ENCODE measurements at places on chromosomes 11 and 22.

DNA sequence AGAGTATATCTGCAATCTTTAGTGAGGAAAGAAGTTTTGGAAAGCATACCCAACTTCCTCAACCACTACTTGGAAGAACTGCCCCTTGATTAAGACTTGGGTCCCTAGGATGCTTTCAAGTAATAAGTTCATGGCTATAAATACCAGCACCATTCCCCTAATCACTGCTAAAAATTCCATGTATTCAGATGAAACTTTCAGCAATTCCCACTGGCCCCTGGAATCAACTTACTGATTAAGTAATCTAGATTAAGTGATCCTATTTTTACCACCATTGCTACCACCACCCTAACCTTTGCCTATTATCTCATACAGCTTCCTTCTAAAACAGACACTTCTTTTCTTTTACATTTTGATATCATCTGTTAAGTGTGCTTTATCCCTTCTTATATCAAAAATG lies 10.5 kb downstream of the PICALM start:
- no peak for DNase-seq

DNA sequence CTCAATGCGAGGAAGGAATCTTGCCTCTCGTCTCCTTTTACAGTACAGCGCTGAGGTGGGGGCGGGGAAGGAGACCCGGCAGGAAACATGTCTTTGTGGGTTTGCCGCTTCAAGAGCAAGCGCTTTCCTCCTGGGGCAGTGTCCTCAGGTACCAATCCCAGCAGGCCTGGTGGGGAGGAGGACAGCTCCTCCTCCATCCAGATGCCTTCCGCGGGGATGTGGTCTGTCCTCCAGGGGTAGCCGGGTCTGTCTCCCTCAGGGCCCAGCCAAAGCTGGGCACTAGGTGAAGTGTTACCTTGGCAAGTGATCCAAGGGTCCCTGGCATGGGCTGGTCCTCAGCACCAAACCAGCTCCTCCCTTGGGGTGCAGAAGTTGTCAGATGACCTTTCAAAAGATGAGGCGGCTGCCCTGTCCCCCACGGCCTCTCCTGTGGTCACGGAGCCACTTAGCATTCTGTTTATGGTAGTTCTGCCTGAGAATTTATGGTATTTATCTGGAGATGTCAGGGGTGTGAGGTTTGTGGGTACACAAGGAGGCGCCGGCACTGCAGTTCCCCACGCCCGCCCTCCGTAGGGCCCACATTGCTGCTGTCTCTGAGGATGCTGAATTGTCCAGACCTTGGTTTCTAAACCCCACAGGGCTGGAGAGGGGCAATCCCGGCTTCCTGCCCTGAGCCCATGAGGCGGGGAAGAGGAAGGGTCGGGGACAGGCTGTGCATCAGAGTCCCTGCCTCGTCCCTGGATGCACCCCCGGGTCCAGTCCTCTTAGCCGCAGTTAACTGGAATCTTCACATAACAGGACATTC lies 93.5 kb upstream of the ANO1 start:
- DNase-seq, result no peak

- no peak for DNase-seq
Observed at GRCh38 chr22:37032535-37033460, 13.3 kb downstream of the MPST start.

DNA sequence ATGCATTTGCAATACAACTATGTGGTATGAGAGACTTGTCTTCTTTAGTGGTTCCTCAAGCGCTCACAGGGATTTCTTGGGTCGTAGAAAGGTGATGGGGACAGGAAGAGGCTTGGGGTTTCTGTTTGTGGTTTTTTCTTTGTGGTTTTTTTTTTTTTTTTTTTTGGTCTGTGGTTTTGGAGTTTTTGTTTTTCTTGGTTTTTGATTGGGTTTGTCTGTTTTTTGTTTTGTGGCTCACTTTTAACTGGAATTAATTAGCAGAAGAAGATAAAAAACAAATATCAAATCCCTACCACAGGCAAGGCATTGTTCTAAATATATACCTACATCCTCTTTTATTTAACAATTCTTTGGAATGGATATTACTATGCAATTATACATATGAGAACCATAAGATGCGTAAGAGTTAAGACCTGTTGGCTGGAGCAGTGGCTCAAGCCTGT lies 5.5 kb downstream of the TTC28 start:
- no peak for DNase-seq

DNA sequence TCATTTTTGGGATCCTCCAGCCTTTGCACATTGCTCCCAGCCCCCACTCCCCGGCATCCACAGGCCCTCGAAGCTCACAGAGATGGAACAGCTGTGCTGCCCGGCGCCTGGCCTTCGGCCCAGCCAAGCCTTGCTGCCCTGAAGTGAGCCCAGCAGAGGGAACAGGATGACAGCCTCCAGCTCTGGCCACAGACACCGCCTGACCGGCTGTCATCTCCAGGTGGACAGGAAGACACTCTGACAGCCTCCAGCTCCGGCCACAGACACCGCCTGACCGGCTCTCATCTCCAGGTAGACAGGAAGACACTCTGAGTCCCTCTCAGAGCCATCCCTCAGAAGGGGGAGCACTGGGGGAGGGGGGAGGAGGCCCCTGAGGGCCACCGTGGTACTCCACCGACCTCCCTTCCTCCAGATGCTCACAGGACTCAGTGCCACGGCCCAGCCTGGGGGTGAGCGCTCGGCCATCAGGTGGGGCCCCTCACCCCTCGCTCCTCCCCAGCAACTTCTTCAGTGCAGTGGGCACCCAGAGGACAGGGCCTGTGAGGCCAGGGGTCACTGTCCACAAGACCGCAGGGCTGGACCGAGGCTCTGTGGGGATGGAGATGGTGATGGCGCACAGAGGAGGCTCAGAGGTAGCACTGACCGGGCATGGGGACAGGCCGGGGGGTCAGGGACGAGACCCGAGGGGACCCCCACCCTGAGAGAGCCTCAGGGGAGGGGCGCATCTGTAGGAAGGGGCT lies 58.6 kb downstream of the BRD1 start:
- no peak for DNase-seq

DNA sequence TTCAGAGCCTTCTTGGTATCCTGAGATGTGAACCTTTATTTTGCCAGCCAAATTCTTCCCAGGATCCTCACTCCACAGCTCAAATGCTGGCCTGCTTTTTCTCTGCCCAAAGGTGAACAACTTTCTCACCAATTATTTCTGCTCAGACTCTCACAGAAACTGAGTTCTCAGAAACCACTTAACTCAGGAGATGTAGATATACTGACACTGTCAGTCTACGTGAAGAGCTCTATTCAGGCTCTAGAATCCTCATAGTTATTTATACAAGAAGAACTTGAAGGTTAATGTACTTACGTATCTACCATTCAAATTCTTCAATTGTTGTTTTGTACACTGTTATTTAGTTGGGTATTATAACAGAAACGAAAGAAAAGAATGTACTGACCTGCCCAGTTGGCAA lies 666.1 kb downstream of the CNTN5 start:
- no peak for DNase-seq

DNA sequence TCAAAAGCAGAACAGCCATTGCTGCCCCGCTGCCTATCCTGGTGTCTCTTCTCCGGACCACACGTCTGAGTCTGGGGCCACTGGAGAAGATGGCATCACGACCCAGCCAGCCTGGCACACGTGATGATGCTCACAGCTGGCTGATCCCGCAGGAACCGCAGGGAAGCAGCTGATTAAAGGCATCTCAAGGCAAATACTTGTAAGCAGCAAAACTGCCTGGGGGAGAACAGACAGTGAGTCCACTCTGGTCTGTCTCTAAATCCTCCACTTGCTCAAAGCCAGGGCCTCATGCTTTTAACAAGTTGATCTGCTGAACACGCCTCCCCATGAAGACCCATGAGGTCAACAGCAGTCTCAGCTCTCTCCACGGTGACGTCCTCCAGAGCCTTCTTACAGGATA lies 108.6 kb downstream of the BRD1 start:
- DNase-seq, result no peak

GRCh38 chr11:75428281-75428724 lies 4.7 kb downstream of the KLHL35 start:
- DNase-seq, result no peak

- DNase-seq, result peak; percentile 49
Observed at GRCh38 chr11:58577555-58578135, 1.2 kb upstream of the ZFP91 start.

- DNase-seq, result peak; percentile 57
Observed at GRCh38 chr11:102341844-102342318, 5.1 kb upstream of the BIRC2 start.

- DNase-seq, result no peak
Observed at GRCh38 chr11:19209617-19210370, 8.0 kb upstream of the CSRP3 start.

- no peak for DNase-seq
Observed at GRCh38 chr11:60923326-60923725, 934 bp upstream of the TMEM132A start.

DNA sequence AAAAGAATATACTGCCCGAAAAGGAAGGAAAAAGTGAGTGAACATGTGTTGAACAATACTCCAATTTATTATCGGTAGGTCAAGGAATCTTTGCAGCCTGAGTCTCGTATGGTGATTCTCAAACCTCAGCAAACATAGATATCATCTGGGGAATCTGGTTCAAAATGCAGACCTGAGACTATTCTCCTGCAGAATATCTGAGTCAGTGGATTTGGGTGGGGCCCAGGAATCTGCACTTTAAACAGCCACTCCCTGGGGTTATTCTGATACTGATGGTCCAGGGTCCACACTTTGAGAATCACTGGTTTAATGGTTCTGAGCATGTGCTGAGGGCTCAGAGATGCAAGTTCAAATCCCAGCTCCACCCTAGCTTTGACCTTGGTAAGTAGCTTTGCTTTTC lies 53.6 kb upstream of the GRK3 start:
- DNase-seq, result no peak

DNA sequence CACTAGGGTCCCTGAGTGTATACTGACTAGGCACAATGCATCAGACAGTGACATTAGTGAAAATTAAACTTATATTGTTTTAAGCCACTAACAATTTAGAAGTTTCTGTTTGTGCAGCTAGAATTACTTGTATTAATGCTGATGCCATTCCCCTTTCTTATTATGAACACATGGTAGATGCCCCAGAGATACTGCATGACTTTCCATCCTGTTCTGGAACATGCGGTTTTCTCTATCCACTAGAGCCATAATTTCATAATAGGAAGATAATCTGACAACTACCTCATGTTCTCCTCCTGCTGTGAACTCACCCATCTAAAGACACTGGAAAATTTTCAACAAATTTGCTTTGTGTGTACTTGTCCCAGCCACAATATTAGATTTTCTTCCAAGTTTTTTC lies 1256.4 kb downstream of the FAM181B start:
- no peak for DNase-seq

- no peak for DNase-seq
Observed at GRCh38 chr11:59112494-59112893, 5.5 kb downstream of the FAM111B start.

DNA sequence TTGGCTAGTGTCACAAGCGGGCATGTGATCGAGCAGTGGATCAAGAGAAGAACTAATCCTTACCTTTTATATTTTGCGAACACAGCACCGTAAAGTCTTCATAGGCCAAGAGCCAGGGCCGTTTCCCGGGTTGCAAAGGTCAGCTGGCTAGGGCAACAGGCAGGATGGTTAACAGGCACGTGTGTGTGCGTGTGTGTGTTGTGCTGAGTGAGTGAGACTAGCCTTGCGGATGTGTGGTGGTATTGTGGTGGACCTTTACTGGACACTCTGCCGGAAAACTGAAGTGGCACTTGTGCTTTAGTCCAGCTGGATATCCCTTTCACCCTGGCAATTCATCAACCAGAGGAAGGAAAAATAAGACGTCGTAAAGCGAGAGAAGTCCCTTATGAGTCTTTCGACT lies 176.7 kb downstream of the BCR start:
- no peak for DNase-seq

DNA sequence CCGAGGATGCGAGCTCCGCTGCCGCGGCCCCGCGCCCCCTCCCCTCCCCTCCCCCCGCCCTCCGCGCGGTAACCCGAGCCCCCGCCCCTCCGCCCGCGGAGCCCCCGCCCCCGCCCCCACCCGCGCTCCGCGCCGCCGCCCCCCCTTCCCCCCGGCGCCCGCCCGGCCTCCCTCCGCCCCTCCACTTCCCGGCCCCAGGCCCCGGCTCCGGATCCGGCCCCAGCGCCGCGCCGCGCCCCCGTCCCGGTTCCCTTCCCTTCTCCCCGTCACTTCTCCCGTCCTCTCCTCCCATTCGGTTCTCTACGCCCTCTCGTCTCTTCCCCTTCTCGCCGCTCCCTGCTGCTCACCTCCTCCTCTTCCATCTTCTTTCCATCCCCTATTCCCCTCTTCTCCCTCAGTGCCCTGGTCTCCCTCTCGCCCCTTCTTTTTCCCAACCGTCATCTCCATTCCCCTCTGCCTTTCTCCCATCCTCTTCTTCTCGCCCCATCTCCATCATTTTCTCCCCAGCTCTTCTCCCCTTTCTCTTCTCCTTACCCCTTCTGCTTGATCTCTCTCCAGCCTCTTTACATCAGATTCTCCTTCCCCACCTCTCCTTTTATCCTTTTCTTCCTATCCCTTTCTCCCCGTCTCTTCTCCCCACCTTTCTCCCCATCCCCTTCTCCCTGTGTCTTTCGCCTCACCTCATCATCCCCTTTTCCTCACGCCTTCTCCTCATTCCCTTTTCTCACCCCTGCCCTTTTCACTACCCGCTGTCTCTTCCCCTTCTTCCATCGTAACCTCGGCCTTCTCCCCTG lies at the start of gene DCHS1:
Gene DCHS1 (minus strand): TSS at position 20 of the 794 bp plus-strand sequence. CDS start 14,196 bp downstream, outside the sequence.
- no peak for DNase-seq

DNA sequence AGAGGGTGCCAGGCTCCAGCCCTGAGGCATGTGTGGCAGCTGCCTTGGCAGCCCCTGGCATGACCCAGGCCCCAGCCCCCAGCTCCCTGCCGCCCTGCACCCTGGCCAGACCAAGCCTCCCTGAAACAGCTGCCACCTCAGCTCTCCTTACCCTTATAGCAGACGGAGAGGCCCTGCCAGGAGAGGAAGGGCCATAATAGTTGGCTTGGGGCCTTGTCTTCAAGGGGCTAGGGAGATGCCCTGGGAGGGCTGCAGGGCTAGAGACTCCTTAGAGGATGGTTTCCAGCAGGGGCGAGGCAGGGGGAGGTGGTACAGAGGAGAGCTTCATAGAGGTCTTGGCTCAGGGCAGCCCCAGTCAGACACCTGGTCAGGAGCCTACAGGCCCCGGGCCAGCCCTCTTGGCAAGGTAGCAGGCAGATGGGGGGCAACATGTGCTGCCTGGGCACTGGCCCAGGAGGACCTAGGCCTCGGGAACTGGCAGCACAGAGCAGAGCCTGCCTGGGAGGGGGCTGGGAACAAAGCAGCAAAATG lies 13.0 kb downstream of the SMTN start:
- DNase-seq, result no peak

- no peak for DNase-seq
Observed at GRCh38 chr11:8732324-8732670, 49.7 kb downstream of the RPL27A start.

- no peak for DNase-seq
Observed at GRCh38 chr11:127675581-127675980, 675.0 kb upstream of the KIRREL3 start.

DNA sequence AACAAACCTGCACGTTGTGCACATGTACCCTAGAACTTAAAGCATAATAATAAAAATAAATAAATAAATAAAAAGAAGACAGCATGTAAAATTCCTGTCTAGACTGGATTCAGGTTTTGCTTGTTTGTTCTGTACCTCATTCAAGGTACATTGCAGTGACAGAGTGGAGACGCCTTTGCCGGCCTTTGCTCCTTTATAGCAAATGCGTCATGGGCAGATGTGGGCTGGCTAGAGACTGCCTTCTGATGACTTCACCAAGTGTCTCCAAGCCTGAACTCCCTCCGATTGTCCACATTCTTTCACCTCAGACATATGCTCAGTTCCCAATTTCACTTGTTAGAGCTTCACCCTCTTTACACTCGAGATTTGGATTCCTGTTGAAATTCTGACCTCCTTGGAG lies 147.8 kb upstream of the ARHGAP20 start:
- no peak for DNase-seq
